ENCODE measurements at places on chromosomes 7 and 10. TPM values are rescaled to one million over a fixed set of nuclear protein-coding genes. Genes with fewer than 3 reads are reported as not detected.

DNA sequence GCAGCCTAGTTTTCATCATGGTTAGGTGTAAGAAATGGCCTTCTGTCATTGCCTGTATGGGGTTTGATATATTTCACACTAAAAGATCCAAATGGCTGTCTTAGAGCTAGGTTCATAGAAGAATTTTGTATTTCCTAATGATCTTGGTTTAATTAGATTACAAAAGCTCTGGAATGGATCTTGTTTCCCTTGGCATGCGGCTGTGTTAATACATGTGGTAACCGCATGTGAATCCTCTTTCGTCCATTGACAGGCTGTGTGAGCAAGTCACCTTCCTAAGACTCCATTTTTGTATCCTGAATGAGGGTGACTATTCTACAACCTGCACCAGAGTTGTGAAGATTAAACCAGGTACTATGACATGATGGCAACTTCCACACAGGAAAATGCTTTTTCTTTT, 12.4 kb upstream of the FZD1 start:
- DNase-seq = no peak

GRCh38 chr7:95986178-95986764, 213.9 kb downstream of the DYNC1I1 start:
- no peak for DNase-seq

Gene PAX4
- total RNA-seq = not detected

DNA sequence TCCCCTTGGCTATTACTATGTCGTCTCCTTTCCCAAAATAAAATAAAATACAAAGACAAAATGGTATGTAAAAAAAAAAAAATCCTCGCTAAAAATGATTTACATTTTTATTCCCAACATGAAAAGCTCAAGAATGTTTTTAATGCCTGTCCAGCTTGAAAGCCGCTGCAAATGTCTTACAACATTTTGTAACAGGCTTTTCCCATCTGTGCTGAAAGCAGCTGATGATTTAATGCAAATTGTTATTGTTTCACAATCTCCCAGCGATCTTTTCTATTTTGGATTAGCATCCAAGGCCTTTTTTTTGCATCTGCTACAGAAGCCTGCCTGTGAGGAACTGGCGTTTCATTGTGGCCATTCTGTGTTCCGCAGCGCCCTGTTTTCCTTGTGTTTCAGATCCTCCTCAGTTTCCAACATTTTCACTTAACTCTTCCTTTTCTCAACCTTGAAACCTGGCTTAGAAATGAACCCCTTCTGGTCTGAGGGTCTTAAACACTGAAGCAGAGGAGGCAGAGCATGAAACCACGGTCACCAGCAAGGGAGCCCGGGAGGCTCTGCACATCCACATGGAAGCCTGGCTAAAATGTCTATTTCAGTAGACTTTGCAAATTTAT, 712.1 kb downstream of the PARD3 start:
- no peak for DNase-seq

- DNase-seq = peak; percentile 9
These were observed 16.9 kb downstream of the MYO1G start for GRCh38 chr7:44961844-44962482.

DNA sequence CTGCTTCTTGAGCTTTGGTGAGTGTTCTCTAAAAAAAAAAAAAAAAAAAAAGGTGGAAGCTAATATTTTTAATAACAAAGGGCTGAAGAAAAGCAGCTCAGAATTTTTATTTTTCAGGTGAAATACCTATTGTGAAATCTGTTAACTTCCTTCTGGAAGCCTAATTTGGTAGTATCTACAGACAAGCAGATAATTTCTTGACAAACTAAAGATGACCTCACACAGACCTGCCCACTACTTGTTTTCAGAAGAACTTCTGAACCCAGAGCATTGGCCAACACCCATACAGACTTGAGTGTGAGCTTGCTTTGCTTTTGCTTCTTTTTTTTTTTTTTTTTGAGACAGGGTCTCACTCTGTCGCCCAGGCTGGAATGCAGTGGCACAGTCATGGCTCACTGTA, 31.2 kb downstream of the LRRC4 start:
- DNase-seq = no peak

- no peak for DNase-seq
These were observed 80.0 kb downstream of the ZNF716 start for GRCh38 chr7:57529931-57530330.

DNA sequence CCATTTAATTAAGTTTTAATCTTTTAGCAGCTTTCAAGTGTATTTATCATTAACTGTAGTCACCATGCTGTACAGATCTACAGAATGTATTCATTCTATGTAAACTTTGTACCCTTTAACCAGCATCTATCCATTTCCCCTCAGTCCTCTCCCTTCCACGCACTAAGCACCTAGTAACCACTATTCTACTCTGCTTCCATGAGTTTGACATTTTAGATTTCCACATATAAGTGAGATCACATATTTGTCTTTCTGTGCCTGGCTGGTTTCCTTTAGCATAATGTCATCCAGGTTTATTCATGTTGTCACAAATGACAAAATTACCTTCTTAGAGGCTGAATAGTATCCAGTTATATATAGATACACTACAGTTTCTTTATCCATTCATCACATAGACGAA, 79.7 kb downstream of the BTAF1 start:
- DNase-seq = no peak

Gene CYP3A4
- not detected for total RNA-seq

GRCh38 chr7:122965306-122965705, 30.2 kb downstream of the TAS2R16 start:
- no peak for DNase-seq

- DNase-seq = no peak
These were observed 2.0 kb downstream of the ANKRD2 start for GRCh38 chr10:97574374-97575126.

Gene TAS2R3
- total RNA-seq = 1.8 TPM

Gene OR2A1
- not detected for total RNA-seq

GRCh38 chr10:63114031-63114814, 18.9 kb upstream of the NRBF2 start:
- DNase-seq = no peak

DNA sequence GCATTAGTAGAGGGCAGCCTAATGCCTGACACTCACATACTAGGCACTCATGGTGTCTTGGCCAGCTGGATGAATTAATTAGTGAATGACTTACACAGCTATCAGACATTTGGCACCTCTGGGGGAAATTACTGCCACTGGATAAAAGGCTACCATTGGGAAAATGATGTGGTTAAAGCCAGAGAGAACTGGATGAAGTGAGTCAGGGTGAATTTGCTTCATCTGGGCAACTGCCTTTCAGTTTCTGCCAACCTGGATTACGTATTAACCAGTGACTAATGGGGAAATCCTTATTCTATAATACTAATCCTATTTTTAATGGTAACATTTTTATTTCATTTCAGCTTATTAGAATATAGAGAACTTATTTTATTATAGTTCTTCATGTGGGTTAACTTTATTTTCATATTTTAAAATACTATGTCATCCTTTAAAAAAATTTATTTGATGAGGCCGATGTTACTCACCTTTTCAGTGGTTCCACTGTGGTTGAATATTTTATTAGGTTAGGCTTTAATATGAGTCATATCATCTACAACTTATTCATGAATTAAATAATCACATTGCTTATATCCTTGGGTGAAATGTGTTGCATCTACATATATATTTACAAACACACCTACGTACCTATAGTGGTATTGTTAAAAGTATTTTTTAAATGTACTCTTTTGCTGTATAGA, 85.6 kb upstream of the CAPZA2 start:
- DNase-seq = no peak

Gene GPRIN2
- not detected for total RNA-seq

GRCh38 chr10:44978570-44979280, at the start of gene DEPP1:
DEPP1 (minus strand) TSS chr10:44978809; CDS start chr10:44978030, 779 bp downstream.
- no peak for DNase-seq

DNA sequence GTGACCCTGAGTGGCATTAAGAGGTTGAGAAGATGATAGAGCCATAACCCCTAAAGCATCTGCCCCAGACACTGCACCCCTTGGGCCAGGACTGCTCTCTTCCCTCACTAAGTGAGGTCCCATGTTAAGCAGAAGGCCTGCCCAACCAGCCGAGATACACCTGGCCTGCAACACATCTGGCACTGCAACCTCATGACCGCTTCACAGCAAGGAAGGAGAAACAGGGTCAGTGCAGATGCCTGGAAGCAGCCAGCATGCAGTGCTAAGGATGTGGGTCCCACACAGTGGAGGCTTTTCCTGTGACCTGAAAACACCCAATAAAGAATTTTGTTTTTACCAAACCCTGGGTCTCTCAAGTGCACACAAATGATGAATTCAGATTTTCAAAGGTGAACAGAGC, 7.4 kb downstream of the NOD1 start:
- no peak for DNase-seq

- no peak for DNase-seq
These were observed 80.3 kb upstream of the ARID5B start for GRCh38 chr10:61821153-61821552.

GRCh38 chr7:127905491-127906330, 125.5 kb downstream of the LRRC4 start:
- DNase-seq = no peak

DNA sequence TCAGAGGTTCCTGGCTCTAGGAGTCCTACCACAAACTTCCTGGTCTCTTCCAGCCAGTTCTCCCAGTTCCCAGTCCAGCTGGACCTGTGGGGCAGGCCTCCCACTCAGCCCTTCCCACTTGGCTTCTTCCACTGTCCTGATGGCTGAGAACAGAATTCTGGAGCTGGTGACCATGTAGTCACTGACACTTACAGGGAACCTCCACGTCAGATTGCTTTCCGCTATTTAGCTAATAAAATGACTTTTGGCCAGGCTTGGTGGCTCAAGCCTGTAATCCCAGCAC, 63.5 kb upstream of the ZRANB1 start:
- no peak for DNase-seq

DNA sequence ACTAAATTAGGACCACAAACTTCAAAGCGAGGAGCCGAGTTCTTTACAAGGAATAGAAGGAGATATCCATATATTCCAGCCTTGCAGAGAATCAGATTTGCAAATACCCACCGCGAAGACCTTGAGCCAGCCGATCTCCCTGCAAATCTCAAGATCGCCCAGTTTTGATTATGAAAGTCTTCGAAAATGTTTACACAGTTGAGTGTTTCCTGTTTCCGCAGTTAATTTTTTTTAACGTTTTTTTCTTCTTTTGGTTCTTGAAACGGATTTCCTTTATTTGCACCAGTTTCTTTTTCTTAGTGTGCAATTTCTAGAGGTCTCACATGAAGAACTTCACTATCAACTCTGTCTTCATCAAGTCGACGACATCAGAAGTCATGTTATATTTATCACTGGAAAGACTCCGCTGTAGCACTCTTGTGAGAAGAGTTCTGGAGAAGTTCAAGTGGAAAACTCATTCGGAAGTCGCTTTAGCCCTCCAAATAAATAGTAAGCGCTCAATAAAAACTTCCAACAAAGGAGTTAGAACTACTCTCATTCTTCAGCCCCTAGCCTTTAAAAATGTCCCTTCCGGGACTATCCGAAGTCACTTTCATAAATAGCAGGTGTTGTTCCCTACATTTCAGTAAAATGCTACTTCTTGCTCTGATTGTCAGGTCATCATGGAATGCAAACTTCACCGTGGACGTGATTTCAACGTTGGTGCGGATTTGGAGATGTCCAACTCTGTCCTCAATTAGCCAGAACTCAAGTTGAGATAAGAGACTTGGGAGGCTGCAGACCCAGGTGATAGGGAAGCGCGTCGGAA, 11.9 kb upstream of the SPAG6 start:
- no peak for DNase-seq

- no peak for DNase-seq
These were observed 27.3 kb downstream of the SGMS1 start for GRCh38 chr10:50596456-50596855.

DNA sequence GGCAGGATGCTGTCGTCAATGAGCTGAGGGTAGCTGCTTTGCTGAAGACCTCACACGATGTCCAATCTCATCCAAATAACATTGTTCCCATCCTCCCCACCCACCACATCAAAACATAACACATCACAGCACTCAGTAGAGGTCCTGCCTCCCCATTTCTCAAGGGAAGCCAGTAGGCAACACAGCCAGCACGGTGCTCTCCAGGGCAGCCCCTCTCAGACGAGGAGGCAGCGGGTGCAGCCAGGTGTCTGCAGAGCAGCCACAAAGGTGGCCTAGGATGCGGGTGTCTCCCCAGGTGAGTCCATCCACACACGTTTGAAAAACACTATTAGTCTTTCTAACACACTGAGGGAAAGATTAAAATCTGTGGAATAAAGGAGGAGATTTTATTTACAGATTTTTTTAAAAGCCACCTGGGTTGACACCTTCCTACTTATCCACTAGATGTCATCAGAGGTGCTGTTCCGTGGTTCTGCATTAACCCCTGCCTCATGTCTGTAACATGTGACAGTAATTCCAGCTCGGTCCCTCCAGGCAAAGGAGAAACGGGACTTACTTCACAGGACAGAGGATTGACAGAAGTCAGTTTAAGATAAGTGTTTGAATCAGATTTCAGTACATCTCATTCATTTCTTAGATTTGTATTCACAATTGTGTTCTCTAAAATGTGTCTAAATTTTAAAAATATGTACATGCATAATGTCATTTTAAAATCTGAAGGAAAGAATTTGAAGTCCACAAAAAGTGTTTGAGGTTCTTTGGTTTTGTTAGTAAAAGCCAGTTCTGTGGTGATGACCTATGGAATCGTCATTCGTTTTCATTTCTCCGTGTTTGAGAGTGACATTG, 68.0 kb downstream of the LANCL2 start:
- no peak for DNase-seq

Gene VOPP1
- total RNA-seq = 124 TPM

- DNase-seq = no peak
These were observed 813.2 kb upstream of the AUTS2 start for GRCh38 chr7:68785036-68785435.

Gene ACTR3C
- 2.3 TPM for total RNA-seq

DNA sequence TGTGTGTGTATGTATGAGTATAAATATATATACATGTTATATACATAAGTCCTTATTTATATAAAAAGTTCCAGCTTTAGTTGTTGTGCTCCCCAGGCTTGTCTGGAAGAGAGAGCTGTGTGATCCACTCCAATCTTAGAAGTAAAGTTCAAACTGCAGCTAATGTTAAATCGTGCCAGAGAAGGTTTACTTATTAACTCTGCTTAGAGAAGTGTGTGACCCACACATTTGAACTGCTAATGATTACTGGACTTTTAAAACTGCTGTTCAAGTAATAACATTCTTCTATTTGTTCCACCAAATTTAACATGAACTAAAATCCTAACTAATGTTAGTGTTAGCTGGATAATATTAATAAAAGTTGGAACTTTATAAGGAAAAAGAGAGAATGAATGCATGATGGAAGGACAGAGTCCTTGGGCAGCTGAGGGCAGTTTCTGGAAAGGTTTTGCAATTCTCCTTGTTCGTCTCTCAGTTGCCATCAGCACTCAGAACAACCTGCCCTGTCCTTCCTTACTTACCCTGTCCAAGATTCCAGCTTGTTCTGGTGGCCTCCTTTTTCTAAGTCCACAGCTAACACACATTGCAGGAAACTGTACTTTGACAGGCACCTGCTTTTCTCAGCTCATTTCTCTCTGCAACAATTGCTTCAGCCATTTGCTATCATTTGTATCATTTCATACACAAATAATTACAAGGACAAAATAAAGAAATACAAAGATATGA, 162.6 kb downstream of the FAM107B start:
- no peak for DNase-seq

Gene ZPBP
- not detected for total RNA-seq
